ENCODE measurements at places on chromosomes 12 and 14.

DNA sequence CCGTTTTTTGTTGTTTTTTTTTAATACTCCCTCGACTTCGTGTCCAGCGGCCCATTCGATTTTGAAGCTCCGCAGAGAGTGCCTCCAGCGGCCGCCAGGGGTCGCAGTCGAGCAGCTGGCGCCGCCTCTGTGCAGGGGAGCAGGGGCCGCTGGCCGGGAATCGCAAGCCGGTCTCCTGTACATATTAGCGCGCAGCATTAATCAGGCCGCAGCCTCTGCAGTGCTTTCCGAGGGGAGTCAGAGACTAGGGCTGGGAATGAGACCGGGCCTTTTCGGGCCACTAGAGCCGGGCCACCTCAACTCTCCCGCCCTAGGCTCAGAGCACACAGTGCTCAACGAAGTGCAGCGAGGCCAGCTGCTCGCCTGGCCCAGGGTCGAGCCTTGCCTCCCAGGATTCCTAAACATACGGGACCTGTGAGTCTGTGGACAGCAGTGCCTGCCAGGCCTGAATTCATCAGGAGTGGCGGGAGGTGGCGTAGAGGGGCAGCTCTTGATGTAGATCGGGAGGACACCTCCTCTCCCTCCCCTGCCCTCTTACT lies 81.8 kb downstream of the EMP1 start:
- DNase-seq, result peak; percentile 18

- DNase-seq, result no peak
Observed at GRCh38 chr12:112852810-112853209, 54.0 kb upstream of the OAS1 start.

DNA sequence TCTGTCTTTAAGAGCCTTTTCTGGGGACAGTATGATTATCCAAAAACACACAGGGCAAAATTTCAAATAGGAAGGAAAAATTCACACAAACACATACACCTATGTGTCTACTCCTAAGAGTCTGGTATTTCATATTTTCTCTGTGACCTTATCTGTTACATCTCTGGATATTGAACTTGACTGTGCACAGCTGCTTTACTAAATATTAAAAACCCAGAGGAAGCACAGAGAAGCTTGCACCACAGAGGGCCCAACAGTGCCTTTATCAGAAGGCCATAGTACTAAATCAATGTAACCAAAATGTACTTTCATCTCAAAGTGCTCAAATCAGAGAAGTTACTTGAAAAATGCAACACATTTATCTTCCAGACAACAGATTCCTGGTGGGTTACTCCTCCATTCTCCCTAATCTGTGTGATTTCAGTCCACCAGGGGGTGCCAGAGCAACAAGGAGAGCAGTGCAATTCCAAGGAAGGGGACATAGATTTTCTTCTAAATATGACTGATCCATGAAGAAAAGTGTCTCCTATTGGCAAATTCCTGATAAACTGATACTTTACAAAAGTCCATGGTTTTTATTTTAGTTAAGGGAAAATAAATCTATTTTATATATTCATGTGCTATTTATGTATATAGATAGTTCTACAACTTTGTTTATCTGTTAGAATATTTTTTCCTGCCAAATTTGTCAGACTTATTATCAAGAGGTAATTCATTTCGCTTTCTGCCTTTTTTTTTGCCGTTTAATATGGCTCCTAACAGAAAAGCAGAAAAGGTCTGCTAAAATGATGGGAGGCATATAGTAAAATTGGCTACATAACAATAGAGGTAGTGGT lies 617.6 kb downstream of the LRFN5 start:
- peak; percentile 16 for DNase-seq

GRCh38 chr14:53545217-53545616 lies 392.1 kb upstream of the DDHD1 start:
- DNase-seq, result no peak

- no peak for DNase-seq
Observed at GRCh38 chr12:123388177-123388950, 4.4 kb downstream of the KMT5A start.

- DNase-seq, result no peak
Observed at GRCh38 chr12:64034901-64035576, 187.1 kb downstream of the KICS2 start.

DNA sequence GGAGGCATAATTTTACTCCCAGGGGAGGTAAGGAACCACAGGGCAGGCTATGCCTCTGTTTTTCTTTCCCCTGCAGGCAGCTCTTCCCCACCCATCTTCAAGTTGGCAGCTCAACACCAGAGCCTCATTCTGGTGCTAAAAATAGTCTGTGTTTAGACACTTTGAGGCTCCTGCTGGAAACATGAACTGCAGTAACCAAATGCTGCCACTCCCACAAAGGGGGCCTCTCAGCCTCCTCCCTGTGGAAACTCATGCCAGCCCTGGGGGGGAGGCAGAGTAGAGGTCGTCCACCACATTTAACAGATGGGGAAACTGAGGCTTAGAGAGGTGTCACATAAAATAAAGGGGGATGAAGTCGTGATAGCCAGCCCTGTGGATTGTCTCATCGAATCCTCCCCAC lies 61.4 kb downstream of the WSCD2 start:
- DNase-seq, result no peak

DNA sequence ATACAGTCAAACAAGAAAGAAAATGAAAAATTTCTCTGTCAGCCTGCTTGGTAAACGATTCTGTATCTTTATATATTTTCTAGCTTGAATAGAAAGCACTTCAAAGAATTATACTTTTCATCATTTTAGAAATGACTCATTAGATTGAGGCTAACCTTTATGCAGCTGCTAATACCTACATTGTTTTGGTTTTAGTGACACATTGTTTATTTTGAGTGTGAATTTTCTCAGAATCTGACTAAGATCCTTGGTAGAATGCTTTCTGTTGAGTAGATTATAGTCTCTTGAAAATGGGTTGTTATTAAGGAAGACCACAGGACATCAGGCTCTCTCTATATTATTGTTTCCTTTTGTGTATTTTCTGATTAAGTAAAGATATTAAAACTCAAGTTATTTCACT lies at the start of gene PMCH:
PMCH (minus strand) TSS at position 45 of the 400 bp plus-strand sequence. CDS start 63 bp downstream, outside the sequence.
- DNase-seq, result no peak

- DNase-seq, result no peak
Observed at GRCh38 chr12:49059299-49060171, 1.1 kb downstream of the KMT2D start.

DNA sequence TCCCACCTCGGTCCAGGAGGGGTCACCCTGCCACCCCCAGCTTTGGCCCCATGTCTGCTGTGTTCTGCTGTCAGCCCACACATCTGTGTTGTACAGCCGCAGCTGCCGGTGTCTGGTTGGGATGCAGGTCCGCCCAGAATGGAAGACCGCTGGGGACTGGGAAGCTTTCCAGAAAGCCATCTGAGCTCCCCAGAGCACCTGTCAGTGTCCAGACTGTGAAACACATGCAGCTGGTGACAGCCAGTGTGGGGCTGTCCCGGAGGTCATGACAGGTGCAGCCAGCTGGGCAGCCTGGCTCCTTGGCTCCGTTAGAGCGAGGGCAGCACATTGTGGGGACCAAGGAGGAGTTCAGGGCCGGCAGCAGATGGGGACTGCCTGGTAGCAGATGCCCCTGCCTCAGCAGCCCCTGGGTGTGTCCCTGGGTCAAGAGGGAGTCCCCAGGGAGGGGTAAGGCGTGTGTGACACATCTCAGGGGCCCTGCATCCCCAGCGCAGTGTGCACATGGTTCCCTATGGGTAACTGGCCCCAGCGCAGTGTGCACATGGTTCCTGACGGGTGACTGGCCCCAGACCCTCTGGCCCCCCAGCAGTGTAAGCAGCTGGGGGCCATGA lies 16.4 kb downstream of the CEP170B start:
- DNase-seq, result no peak

- DNase-seq, result no peak
Observed at GRCh38 chr14:29817767-29818405, 109.8 kb downstream of the PRKD1 start.

GRCh38 chr12:131550121-131550520 lies 160.8 kb upstream of the SFSWAP start:
- no peak for DNase-seq

DNA sequence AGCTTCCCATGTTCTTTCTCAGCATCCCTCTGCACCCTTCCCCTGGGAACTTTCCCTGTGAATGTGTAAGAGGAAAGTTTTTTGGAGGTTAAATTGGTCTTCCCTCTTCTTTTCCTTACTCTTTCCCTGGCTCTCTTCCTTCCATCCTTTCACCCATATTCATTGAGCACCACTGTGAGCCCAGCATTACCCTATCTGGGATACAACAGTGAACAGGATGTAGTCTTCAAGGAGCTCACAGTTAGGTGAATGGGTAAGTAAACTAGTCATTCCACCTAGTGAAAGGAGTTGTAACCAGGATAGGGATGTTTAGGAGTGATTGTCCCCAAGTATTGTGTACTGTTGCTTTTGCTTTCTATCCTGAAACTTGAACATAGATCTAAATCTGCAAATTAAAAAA lies 123.8 kb downstream of the MYRFL start:
- DNase-seq, result no peak

DNA sequence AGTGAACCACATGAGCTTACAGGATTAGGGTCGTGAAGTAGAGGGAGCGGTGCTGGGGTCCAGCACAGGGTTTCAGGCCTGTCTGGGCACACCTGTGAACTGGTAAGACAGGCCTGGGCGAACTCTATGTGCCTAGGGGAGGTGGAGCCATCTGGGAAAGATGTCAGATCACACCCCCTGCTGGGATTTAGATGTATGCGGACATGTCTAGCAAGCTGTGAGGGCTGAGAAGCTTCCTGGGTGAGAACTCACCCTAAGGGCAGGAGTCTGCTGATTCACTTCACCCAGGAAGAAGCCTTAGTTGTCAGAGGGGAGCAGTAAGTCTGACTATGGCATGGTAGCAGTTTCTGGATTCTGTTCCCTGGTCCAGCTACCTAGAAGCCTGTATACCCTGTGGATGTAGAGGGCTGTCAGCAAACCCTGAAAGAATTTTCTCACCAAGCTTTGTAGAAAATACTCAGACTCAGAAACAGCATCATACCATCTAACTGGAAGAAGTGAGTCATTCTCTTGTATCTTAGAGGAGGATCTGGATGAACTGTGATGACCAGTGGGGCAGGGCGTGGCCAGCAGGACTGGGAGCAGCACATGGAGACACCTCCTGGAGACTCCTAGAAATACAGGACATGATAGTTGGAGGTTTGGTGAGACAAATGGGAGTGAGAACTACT lies 11.2 kb upstream of the PYGL start:
- DNase-seq, result peak; percentile 90

DNA sequence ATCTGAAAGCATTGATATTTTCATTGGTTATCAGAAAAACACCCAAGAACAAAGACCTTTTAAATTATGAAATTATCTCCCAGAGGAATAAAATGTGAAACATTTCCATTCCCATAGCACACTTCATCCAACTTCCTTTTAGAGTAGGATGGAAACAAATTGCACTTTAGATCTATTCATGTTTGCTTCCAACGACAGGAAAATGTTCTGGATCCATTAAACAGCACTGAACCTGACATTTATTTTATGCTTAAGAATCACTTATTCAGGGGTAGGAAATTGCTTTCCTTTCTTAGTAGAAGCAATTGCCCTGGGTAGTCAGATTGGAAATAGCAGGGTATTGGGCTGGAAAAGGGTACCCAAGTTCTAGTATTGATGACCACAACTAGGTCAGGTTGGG lies 28.8 kb upstream of the PTGDR start:
- DNase-seq, result no peak

GRCh38 chr14:81805785-81806184 lies 272.1 kb upstream of the SEL1L start:
- DNase-seq, result no peak

Data from AG09319 (cell line).